Stromal cell of bone marrow (primary cell): ENCODE measurements at places on chromosomes 12 and 14.

DNA sequence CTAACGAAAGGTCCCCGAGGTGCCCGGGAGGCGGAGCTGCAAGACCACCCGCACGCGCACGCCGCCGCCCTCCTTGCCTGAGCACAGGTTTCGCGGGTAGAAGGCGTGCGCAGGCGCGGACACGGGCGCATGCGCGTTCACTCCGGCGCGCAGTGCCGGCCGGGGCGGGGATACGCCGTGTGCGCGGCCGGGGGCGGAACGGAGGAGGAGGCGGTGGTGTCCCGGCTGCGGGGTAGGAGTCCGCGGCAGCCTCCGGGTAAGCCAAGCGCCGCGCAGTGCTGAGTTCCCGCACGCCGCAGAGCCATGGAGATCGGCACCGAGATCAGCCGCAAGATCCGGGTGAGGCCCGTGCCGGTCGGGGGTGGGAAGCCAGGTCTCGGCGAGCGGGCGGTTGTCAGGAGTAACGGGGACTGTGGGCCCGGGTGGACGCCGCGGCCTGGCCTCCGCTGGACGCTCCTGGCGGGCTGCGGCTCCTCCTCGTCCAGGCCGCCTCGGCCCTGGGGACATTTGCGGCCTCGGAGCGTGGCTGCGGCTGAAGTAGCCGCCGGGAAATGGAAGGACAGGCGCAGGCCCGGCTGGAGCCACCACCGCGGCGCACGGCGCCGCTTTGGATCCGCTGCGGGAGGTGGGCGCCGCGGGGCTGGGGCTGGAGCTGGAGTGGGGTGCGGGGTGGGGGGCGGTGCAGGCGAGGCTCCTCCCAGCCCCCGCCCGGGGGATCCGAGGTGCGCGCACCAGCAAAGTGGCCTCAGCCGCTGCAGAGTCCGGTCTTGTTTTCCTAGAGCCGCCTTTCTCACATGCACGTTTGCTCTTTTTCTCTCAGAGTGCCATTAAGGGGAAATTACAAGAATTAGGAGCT lies at the start of gene ZC3H14:
Gene ZC3H14 (plus strand): TSS at position 207 of the 856 bp plus-strand sequence. CDS start 97 bp downstream, at position 304.
- peak; percentile 67 for DNase-seq

GRCh38 chr12:119621878-119622277 lies 28.3 kb downstream of the TMEM233 start:
- peak; percentile 9 for DNase-seq

- DNase-seq = no peak
These were observed 97.1 kb upstream of the SRRM4 start for GRCh38 chr12:118884226-118884625.

DNA sequence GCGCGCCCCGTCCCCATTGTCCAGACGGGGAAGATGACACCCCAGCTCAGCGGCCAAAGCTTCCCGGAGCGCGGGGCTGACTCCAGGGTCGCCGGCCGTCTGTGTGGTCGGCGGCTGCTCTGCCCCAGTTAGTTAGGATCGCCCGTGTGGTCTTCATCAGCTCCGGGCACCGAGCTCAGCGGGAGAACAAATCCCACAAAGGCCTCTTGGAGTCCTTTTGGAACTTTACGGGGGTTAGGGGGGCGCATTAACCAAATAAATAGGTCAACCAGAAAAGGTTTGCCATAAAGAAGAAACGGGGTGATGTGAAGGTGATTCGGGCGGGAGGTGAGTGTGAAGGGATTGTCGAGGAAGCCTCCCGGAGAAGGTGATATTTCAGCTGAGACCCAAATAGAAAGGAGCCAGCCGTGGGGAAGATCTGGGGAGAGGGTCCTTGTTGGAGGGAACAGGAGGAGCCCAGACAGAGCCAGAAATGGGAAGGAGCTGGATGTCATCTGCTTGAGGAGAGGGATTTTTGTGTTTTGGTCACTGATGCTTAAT lies 697 bp downstream of the ATP6V0A2 start:
- no peak for DNase-seq

GRCh38 chr14:76257111-76257803 lies 105.5 kb downstream of the GPATCH2L start:
- peak; percentile 86 for DNase-seq

- DNase-seq = peak; percentile 91
These were observed 1.8 kb upstream of the RNASE4 start for GRCh38 chr14:20682435-20683124.

GRCh38 chr14:22268875-22269274 lies 320.1 kb downstream of the DAD1 start:
- no peak for DNase-seq

DNA sequence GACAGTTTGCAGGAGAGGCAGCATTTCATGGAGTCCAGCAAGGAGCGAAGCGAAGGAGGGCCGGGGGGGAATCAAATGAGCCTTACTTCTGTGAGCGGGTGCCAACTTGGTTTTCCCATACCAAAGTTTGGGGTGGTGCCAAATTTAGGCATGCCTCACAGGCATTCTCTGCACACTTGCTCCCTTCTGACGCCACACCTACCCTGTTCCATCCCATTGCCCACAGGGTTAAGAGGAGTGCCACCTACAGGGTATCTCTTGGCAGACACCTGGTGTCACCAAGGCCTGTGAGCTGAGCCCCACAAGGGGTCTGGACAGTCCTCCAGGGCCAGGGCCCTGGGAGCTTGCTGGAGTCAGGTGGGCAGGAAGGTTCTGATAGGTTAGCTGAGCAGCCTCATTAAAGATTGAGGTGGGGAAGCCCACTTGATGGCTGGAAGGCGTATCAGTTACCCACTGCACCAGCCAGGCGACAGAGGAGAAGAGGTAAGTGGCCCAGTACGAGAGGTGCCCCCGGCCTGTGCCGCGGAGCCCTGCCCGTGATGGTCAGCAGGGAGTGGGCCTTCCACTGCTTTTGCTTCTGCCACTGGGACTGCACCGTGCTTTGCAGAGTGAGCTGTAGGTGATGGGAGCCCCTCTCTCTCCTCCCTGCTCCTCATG lies 45.2 kb downstream of the DEGS2 start:
- DNase-seq = no peak
